ENCODE measurements at places on chromosomes 1 and 21.

DNA sequence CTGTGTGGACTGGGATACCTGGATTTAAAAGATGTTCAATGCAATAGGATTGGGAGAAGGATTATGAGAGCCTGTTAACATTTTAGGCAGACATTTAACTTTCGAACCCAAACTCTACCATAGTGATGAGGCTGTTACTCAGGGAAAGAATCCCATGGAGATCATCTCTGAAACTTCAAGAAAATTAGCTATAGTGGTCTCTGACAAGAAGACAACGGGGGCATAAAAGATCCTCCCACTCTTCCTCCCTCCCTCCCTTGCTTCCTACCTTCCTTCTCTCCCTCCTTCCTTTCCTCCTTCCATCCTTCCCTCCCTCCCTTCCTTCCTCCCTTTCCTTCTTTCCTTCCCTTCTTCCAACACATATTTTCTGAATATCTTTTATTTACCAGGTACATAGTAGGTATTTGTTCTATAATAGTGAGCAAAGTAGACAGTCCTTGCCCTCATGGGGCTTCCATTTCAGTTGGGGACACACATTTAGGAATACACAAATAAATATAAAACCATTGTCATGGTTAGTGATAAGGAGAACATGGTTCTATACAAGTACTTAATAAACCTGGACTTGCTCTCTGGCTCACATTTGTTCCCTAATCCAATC, 143.2 kb downstream of the ATP6V1G3 start:
- no peak for DNase-seq

- DNase-seq: no peak
Observed at GRCh38 chr1:231964241-231964640, 337.7 kb downstream of the DISC1 start.

GRCh38 chr1:230581446-230582079, 60.7 kb upstream of the COG2 start:
- no peak for DNase-seq

GRCh38 chr1:221087919-221088318, 208.7 kb downstream of the HLX start:
- DNase-seq: no peak

GRCh38 chr1:25729790-25730644, 70.0 kb upstream of the SELENON start:
- DNase-seq: no peak

GRCh38 chr1:145983206-145983675, 13.1 kb downstream of the TXNIP start:
- DNase-seq: no peak

GRCh38 chr1:58304346-58304975, 242.1 kb downstream of the OMA1 start:
- DNase-seq: no peak

DNA sequence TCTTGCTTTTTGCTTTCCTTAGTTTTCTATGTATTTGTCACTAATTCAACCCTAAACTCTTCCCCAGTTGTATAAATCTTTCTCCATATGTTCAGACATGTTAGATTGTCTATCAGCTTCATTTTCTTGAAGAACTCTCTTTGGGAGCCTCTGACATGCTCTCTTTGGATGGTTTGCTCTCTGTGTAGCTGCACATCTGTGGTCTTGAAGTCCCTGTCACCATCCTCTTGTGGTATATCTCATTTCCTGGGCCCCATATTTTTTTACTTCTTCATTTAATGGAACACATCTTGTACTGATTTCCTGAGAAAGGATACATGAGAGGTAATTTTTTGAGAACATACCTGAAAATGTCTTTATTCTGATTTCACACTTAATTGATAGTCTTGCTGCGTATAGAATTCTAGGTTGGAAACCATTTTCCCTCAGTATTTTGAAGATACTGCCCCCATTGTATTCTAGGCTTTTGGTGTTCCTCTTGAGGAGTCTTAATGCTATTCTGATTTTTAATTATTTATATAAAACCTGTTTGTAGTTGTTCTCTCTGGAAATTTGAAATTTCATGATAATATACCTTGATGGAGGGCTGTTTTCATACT, 72.6 kb downstream of the ST3GAL3 start:
- no peak for DNase-seq

DNA sequence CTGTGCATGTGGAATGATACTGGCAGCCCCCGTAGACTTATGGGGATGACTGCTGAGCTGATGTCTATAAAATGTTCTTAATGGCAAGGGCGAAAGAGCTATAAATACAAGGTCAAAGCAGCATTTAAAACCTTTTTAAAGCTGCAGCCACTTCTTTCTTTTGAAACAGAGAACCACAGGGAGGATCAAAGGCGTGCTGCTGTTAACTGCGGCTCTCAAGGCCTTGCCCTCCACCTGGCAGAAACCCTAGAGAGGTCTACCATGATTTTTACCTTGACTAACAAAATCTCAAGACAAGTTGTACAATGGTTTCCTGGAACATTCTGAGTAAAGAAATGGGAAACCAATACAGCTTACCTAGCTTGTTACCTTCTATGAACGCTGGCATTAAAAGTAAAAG, 89.7 kb downstream of the SLC45A1 start:
- DNase-seq: no peak

DNA sequence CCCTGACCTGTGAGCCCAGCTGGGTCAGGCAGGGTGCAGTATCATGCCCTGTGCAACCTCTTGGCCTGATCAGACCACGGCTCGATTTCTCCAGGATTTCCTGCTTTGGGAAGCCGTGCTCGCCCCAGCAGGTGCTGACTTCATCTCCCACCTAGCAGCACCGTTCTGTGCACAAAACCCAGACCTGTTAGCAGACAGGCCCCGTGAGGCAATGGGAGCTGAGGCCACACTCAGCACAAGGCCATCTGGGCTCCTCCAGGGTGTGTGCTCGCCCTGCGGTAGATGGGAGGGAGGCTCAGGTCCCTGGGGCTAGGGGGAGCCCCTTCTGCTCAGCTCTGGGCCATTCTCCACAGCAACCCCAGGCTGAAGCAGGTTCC, 29.6 kb downstream of the SLC19A1 start:
- no peak for DNase-seq

DNA sequence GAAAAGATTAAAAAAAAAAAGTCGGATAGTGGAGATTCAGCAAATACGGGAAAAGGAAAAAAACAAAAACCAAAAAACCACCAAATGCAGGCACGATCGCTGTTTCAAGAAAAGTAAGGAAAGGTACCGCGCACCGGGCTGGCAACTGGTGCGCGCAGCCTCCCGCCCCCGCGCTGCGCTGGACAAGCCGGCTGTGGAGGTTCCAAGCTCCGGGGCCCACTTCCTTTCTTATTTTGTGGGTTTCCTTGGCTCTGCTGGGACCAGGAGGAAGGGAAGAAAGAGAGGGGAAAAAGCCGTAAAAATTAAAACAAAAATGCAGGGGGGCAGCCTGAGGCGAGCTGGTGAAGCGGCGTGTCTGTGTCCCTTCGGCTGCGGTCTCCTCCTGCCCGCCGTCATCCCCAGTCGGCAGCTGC, 233 bp downstream of the ADAMTS5 start:
- DNase-seq: no peak

- DNase-seq: no peak
Observed at GRCh38 chr1:245599371-245600174, 444.8 kb downstream of the KIF26B start.

GRCh38 chr1:60866226-60866900, 216.0 kb upstream of the NFIA start:
- no peak for DNase-seq

GRCh38 chr1:114559356-114559755, 22.1 kb downstream of the BCAS2 start:
- no peak for DNase-seq

GRCh38 chr1:55259911-55260609, 44.9 kb upstream of the USP24 start:
- no peak for DNase-seq

DNA sequence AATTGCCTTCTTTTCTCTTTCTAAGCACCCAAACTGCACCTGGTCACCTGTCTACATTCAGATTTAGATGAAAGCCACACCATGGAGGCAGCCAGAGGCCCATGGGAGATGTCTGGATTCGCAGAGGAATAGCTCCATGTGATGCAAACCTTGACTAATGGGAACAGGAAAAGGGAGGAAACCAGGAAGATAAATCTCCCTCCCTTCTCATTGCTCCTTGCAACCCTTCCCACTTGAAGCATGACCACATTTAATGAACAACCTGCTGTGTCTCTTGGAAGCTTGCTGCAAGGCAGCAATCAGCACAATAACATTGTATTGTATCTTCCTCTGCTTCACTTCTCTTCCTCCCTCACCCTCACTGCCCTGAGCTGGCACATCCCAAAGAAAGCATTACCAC, 42.6 kb upstream of the KLF17 start:
- DNase-seq: no peak

- DNase-seq: no peak
Observed at GRCh38 chr1:229098903-229099578, 171.9 kb upstream of the RAB4A start.

DNA sequence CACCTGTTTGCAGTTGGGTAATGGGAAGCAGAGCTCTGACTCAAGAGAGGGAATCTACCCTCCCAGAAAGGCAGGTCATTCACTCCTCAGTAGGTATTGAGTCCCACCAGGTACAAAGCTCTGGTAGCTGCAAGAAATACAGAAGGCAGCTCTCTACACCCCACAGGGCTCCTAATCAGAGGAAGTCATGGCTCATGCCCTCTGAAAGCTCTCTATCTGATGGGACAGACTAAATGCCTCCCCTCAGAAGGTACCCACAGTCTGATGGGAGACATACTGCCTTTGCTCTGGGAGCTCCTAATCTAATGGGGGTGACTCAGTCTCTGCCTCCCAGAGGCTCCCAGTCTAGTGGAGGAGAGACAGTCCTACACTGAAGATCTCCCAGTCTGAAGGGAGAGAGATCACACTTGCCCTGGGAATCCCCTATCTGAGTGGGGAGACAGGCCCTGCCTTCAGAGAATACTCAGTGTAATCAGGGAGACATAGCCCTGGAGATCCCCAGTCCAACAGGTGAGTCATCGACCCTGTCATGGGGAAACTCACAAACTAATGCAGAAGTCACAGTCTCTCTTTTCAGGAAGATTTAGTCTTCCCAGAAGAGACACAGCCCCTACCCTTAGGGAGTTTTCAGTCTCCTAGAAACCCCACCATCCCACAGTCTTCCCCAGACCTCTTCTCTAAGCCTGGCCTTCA, 23.7 kb downstream of the CAMK1G start:
- no peak for DNase-seq

DNA sequence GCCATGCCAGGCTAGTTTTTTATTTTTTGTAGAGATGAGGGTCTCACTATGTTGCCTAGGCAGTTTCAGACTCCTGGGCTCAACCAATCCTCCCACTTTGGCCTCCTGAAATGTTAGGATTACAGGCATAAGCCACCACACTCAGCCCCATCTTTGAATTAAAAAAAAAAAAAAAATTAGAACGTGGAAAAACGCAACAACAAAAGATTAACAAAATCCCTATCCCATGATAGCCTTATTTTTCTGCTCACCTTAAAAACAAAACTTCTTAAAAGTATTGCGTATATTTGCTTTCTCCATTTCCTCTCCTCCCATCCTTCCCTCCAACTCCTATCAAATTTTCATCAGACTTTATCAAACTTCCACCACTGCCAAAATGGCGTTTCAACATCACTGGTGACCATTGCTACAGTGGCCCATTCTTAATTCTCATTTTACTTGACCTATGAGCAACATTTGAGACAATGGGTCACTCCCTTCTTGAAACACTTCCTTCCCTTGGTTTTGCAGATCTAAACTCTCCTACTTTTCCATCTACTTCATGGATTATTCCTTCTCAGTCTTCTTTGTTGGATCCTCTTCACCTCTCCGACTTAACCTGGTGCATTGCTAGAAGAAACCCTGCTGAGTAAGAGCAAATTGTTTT, 579 bp upstream of the ZNF684 start:
- DNase-seq: no peak

DNA sequence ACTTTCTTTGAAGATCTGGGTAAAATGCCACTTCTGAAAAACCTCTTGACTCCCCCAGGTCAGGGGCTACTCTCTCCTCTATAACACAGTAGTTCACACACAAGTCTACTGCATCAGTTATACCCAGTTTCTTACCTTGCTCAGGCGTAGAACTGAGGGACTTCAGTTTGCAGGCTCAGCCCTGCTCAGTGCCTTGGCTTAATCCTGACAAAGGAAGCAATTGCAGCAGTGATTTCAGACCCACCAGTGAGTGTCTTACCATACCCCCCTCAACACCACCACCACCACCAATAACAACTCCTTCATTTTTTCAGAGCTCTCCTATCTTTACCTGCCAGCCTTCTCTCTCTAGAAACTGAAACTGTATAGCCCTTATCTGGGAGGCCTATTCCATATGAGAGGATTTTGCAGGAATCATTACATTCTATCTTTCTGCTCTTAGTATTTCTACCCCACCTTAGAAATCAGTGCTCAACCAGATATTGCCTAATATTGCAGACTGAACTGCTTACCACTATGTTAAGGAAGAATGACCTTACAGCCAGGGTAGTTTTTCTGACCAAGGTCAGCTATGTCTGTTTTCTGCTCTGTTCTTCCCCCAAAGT, 105.5 kb upstream of the S1PR1 start:
- no peak for DNase-seq

GRCh38 chr1:25541889-25542658, 1.3 kb upstream of the LDLRAP1 start:
- DNase-seq: no peak

GRCh38 chr1:33119532-33120217, 38.7 kb downstream of the AZIN2 start:
- no peak for DNase-seq

GRCh38 chr1:202189001-202189790, 4.4 kb upstream of the LGR6 start:
- DNase-seq: peak; percentile 71

DNA sequence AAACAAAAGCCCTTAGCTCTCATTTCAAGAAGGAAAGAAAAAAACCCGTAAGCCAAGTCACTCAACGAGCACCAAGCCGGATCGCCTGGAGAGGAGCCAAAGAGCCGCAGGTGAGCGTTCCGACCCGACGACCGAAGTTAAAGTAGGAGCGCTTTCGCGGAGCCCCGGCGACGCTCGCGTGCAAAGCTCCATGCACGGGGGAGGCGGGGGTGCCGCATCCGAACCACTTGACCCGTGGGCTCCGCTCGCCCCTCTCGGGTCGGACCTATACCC, 382 bp downstream of the GPBP1L1 start:
- DNase-seq: peak; percentile 42

DNA sequence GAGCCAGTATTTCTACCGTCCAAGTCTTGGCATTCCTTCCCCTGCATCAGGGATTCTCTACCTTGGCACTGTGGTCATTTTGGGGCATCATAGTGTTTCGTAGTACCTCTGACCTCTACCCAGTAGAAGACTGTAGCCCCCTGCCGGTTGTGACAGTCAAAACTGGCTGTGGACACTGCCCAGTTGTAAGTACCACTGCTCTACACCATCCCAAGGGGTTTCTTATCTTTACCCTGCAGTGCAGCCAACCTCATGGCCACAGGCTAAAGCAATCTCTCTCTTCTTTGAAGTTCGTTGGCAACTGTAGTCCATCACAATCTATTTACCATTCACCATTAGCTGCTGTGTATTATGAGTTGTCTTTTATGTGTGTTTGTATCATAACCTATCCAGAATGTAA, 29.3 kb upstream of the ERO1B start:
- no peak for DNase-seq

Data from stimulated activated CD4-positive, alpha-beta T cell treated with anti-CD3 and anti-CD28 coated beads, Interleukin-1b, Interleukin-23, amount 100 ng/mL, for 4 hours (primary cell).